Mesenchymal stem cell (in vitro differentiated cells and primary cell): ENCODE measurements at places on chromosomes 1 and 21.
A peak's percentile ranks its signal among the peaks of the same experiment; 100 is the strongest.

DNA sequence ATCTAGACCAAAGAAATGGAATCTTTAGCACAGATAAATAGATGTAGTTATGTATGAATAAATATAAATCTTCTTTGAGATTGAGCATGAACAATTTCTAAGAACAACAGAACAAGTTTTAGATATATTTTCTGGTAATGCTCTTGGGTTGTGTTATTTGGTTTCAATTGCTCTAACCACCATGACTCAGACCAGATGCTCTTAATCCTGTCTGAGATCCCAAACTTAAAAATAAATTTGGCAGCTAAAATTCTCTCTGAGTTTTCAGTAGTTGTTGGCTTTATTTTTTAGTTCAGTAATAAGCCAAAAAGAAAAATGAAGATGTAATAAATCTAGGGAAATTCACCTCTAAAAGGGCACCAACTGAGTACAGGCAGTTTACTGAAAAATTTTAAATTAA lies 1693.4 kb downstream of the NCAM2 start:
- no peak for DNase-seq

GRCh38 chr21:26916799-26917198 lies 50.1 kb downstream of the ADAMTS5 start:
- DNase-seq, result no peak

DNA sequence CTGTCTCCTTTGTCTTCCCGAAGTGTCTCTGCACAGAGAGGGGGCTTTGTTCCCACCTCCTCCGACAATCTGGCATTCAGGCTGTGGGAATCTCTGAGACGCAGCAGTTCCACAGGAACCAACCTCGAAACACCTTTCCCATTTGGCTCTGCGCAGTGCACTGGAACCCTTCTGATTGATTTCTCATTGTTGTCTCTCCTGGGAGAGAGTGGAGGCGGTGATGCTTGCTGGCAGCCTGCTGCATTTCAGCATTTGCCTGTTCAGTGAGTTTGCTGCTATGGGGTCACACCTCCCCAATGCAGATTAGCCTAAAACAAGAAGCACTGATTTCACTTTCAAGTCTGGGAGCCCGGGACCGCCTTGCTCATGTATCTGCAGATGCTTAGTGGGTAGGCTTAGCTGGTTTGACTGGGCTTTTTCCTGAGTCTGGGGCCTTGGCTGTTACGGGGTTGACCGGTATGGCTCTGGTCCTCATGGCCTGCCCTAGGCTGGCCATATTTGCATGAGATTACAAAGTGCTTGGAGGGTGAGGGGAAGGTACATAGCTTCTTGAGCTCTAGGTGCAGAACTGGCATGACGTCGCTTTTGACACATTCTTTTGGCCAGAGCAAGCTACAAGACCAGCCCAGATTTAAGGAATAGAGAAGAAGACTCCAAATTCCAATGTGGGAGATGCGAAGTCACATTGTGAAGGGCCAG lies 695.3 kb downstream of the PTPRU start:
- no peak for DNase-seq

DNA sequence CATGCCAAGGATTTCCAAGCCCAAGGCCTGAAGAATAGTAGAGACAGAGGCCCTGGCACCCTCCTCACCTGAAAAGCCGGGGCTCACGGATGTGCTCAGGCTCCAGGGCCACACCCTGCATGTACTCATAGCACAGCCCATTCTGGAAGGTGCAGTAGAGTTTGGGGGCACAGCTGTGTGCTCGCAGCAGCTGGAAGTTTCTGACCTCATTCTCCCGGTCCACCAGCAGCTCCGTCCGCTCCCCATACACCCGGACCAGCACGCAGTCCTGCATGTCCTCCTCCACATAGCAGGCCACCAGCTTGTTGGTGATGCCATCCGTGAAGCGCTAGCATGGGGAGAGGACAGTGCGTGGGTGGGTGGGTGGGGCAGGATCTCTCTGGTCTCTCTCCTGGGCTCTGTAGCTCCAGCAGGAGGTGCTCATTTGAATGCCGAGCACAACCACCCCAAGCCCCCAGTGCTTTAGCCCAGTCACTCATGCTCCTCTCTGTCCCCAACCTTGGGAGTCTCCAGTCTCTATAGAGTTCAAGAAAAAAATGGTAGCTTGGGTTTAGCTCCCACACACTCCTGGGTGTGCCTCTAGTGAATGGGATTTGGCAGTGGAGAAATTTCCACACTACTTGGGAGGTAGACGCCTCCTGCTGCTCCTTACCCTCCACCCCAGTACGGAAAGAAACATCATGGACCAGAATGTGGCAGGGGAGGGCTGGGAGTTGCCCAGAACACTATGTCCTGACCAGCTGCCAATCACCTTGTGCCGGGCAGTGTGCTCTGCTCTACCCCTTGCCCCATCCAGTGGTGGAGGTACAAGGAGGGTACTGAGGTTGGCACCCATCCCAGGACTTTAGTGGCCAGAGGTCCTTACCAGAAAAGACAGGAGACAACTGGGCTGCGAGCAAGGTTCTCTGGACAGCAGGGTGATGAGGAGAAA lies 1.9 kb downstream of the ETNK2 start:
- DNase-seq, result no peak

GRCh38 chr1:214446772-214447556 lies 104.4 kb downstream of the PTPN14 start:
- peak; percentile 93 for DNase-seq

GRCh38 chr1:19348441-19349198 lies 36.5 kb downstream of the SLC66A1 start:
- DNase-seq, result no peak

- DNase-seq, result no peak
These were observed 4.6 kb downstream of the PGLYRP4 start for GRCh38 chr1:153343811-153344717.

GRCh38 chr1:228209657-228210056 lies 1.8 kb downstream of the OBSCN start:
- no peak for DNase-seq

- DNase-seq, result no peak
These were observed 3.3 kb downstream of the URB1 start for GRCh38 chr21:32389337-32390015.

GRCh38 chr1:220798338-220798737 lies 11.6 kb downstream of the MTARC1 start:
- no peak for DNase-seq

DNA sequence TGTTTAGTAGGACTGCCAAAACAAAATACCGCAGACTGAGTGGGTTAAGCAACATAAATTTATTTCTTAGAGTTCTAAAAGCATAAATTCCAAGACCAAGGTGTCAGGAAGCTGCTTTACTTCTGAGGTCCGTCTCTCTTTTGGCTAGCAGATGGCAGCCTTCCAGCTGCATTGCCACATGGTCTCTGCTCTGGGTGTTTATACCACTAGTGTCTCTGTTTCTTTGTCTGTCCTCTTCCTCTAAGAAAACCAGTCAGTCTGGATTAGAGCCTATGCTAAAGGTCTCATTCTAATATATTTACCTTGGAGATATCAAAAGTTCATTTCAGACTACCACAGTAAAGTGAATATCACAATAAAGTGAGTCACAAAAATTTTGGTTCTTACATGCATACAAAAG lies 519.8 kb downstream of the COL11A1 start:
- peak; percentile 25 for DNase-seq

DNA sequence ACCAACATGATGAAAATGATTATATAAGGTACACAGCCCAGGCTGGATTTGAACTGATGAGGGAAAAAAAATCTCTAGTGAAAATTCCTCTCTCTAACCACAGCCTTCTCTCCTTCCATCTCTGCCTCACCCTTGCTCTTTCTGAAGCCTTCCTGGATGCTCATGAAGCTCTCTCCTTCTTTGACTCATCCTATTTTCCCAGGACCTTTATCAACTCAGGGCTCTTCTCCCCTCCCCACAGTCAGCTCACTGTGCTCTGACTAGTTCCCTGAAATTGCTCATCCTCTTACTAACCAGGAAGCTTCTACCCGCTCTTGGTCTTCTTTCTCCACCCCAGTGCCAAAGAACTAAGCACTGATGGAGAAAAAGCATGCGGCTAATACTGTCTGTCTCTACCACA lies 46.4 kb upstream of the ERG start:
- peak; percentile 44 for DNase-seq

DNA sequence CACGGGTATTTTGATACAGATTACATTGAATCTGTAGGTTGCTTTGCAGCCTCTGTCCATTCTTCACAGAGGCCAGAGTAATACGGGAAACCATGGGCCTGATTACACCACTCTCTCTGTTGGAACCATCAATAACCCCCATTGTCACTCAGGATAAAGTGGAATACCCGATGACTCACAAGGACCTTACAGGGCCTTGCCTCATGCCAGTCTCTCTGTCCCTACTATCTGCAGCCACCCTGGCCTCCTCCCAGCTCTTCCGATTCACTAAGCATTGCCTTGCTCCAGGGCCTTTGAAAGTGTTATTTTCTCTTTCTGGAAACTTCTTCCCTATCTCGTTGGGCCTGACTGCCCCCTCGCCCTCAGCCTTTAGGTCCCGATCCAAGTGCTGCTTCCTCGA lies 61.7 kb downstream of the HMGB4 start:
- DNase-seq, result no peak

DNA sequence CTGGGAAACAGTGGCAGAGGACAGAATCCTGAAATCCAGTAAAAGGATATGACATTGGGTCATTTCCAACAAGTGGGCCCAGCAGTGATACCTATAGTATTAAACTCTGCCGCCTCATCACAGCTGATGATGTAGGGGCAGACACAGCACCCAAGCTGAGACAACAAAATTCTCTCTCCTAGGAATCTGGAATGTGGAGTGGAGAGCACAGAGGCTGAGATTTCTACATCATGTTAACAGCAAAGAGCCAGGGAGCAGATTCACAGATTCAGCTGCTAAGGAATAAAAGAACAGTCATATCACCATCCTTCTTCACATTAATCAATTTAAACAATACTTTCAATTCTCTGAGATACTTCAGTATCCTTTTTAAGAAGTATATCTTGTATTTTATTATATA lies 61.9 kb downstream of the CRP start:
- no peak for DNase-seq

DNA sequence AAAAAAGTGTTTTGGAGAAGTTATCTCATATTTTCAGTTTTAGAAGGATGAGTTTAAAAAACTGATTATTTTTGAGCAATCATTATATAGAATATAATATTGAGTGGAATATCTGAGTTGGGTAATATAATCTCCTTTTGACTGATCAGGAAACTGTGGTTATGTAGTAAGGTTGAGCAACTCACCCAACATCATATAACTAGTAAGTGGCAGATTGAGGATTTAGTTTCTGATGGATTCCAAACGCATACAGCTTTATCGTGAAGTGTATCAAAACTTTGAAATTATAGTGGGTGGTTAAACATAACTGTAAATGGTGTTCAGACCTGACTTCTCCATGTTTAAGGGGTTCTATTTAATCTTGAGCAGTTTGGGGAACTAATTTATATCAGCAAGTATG lies 98.6 kb downstream of the OLFM3 start:
- DNase-seq, result no peak

- peak; percentile 78 for DNase-seq
These were observed 12.9 kb downstream of the PI4KB start for GRCh38 chr1:151314137-151314875.

DNA sequence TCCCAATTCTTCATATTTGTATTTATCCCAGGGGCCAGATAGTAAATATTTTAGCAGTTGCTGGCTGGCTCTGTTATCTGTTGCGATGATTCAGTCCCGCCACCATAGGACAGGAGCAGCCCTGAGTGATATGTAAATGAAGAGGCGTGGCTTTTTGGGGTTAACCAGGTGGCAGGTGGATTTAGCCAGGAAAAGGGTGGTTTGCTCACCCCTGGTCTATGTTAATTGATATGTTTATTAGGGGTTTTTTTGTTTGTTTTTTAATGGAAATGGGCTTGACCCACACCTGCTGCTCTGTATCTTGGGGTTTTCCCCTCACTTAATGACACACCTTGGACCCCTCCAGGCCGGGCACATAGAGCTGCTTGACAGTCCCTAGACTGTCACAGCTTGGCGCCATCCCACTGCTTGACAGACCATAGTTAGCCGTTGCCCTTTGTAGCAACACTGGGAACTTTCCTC lies 62.8 kb downstream of the PIK3CD start:
- no peak for DNase-seq

DNA sequence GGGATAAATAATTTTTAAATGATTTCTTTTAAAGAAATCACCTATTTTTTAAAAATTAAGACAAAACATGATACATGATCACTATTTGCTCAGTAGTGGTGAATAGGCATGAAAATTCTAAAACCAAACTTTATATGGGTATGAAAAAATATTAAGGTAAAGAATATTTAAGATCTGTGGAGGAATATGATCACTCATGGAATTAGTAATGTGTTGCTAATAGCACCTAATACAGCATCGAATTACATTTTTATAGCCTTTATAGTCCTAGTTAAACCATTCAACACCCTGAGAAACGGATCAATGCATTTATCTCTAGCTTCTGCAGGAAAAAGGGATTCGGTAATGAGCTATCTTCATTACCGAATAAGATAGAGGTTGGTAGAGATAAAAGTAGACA lies 373.9 kb downstream of the LRRIQ3 start:
- no peak for DNase-seq

- DNase-seq, result no peak
These were observed 10.9 kb upstream of the BOLA1 start for GRCh38 chr1:149888247-149888998.

GRCh38 chr1:61313906-61314422 lies 231.6 kb downstream of the NFIA start:
- no peak for DNase-seq

GRCh38 chr1:239899747-239900146 lies 191.9 kb upstream of the FMN2 start:
- no peak for DNase-seq

- DNase-seq, result peak; percentile 90
These were observed 44.7 kb downstream of the SLC44A3 start for GRCh38 chr1:94864821-94865220.

DNA sequence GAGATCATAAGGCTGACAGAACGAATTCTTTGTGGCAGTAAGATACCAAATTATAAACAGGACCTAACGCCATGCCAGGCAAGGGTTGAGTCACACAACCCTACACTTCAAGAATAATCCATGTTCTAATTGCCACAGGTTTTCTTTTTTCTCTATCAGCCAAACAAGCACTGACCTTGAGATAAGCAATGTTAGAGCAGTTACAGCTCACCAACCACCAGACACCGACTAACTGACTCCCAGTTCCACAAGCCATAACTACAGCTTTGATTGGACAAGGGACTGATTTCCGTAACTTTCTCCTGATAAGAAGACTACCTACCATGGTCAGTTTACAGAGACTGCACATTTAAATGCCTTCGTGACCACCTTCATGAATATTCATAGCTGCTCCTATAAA lies 149.6 kb downstream of the PTPRU start:
- DNase-seq, result no peak

DNA sequence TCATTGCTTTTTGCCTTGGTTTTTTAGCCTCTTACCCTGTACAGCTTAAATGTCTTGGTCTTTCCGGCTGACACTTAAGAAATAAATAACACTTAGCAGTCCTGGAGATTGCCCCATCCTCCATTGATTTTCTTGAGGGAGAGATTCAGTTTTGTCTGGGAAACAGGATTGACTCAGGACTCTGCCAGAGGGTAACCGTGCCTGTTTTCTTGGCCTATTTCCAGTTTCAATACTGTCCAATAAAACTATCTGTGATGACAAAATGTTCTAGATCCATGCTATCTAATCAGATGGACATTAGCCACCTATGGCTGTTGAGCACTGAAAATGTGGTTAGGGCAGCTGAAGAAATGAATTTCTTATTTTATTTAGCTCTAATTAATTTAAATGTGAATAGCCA lies 216.1 kb downstream of the DUSP10 start:
- DNase-seq, result peak; percentile 30
